ENCODE measurements at places on chromosomes 12 and 14.

DNA sequence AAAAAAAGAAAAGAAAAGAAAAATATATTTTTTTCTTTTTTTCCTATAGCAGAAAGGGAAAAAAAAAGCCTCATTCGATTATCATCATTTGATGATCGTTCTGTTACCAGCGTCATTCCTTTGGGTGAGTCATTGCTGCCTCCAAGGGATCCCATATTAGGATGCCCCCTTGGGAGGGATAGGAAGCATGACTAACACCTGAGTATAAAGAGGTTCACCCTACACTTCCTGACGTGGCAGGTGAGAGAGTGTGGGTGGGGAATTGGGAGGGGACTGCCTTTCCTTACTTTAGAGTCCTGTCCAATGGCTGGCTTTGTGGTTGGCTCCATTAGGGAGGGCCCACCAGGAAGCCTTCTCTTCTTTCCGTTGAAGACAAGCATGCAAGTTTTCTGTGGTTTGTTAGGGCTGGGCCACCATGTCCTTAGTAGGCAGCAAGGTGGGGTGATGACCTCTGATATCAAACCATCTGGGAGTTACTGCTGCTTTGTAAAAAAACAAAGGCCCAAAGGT is 56.1 kb upstream of the FUT8 start:
- DNase-seq: no peak

DNA sequence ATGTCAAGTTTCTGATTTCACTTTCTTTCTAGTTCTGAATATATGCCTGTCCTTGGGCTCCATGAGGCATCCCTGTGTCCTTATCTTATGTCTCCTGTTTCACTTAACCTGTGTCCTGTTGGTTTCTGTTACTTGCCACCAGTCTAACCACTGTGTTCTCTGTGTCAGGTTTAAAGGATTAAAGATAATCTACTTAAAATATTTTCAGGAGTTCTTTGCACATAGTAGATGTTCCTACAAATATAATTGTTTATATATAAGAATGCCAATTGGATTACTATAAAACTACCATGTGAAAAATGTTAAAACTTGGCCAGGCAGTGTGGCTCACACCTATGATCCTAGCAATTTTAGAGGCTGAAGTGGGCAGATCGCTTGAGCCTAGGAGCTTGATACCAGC is 406.4 kb downstream of the CCER1 start:
- DNase-seq: no peak

GRCh38 chr12:1289371-1290155 is 298.5 kb downstream of the ERC1 start:
- DNase-seq: no peak

DNA sequence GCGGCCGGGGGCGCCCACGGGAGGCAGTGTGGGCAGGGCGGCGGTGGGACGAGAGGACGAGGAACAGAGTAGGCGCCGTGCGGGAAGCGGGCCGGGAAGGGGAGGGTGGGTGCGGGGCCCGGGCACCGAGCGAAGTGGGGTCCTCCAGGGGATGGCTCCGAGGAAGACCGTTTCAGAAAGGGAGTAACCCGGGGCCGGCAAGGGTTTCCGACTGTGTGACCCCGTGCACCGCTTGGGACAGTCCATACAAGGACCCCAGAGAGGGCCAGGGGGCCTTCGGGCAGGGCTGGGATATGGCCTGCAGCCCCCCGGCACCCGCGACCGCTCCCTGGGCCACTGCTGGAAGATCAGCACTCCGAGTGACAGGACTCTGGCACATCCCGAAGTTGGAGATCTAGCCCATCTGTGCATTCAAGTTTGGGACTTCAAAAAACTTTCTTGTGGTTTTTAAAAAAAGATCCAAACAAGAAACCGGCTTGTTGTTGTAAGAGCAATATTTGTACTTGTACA is 448 bp downstream of the TSPAN9 start:
- no peak for DNase-seq

DNA sequence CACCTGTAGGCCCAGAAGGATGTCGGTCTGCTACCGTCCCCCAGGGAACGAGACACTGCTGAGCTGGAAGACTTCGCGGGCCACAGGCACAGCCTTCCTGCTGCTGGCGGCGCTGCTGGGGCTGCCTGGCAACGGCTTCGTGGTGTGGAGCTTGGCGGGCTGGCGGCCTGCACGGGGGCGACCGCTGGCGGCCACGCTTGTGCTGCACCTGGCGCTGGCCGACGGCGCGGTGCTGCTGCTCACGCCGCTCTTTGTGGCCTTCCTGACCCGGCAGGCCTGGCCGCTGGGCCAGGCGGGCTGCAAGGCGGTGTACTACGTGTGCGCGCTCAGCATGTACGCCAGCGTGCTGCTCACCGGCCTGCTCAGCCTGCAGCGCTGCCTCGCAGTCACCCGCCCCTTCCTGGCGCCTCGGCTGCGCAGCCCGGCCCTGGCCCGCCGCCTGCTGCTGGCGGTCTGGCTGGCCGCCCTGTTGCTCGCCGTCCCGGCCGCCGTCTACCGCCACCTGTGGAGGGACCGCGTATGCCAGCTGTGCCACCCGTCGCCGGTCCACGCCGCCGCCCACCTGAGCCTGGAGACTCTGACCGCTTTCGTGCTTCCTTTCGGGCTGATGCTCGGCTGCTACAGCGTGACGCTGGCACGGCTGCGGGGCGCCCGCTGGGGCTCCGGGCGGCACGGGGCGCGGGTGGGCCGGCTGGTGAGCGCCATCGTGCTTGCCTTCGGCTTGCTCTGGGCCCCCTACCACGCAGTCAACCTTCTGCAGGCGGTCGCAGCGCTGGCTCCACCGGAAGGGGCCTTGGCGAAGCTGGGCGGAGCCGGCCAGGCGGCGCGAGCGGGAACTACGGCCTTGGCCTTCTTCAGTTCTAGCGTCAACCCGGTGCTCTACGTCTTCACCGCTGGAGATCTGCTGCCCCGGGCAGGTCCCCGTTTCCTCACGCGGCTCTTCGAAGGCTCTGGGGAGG is at the start of gene LTB4R:
Gene LTB4R, plus strand, starts transcription at position 857 of the 959 bp plus-strand sequence. CDS start 4,150 bp downstream, outside the sequence.
- no peak for DNase-seq

DNA sequence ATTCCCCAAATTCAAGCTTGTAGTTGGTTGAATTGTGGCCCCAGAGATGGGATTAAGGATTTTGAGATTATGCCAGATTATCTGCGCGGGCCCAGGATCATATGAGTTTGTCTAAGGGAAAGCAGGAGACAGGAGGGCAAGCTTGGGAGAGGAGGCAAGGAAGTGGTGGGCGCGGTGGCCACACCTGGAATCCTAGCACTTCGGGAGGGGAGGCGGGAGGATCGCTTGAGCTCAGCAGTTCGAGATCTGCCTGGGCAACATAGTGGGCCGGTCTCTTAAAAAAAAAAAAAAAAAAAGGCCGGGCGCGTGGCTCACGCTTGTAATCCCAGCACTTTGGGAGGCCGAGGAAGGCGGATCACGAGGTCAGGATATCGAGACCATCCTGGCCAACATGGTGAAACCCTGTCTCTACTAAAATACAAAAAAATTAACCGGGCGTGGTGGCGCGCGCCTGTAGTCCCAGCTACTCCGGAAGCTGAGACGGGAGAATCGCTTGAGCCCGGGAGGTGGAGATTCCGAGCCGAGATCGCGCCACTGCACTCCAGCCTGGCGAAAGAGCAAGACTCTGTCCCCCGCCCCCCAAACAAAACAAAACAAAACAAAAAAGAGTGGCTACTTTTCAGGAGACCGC is 881 bp upstream of the PUS1 start:
- DNase-seq: no peak

DNA sequence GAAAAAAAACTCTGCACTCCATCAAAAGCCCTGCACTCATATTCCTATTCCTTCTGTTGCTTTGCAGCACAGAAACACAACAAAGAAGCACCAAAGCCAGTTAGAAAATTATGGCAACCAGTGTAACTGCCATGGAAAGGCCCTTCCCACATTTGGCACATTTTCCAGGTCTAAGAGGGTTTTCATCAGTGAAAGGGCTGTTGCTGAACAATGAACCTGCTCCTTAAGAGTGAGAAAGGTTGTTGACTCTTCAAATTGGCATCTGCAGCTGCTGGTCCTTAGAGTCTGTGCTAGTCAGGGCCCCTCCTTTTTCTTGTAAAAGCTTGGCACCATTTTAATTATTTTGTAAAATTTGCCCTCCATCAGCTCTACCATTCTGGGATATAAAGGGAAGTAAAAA is 378.7 kb upstream of the KITLG start:
- DNase-seq: no peak
